Smooth muscle cell of the coronary artery (primary cell): ENCODE measurements at places on chromosomes 7 and 10. TPM values are rescaled to one million over a fixed set of nuclear protein-coding genes. Genes with fewer than 3 reads are reported as not detected.

COL1A2 gene
- 3,805 and 4,961 TPM in 2 replicates for total RNA-seq

FAM149B1 gene
- total RNA-seq: 28.4 and 53.4 TPM in 2 replicates

DPP6 gene
- not detected in 2 replicates for total RNA-seq

NPSR1 gene
- total RNA-seq: not detected in 2 replicates

FUOM gene
- 3.2 and 24.3 TPM in 2 replicates for total RNA-seq
